ENCODE measurements at places on chromosomes 3 and 15.

GRCh38 chr3:65030847-65031463, 343.2 kb upstream of the ADAMTS9 start:
- no peak for DNase-seq

DNA sequence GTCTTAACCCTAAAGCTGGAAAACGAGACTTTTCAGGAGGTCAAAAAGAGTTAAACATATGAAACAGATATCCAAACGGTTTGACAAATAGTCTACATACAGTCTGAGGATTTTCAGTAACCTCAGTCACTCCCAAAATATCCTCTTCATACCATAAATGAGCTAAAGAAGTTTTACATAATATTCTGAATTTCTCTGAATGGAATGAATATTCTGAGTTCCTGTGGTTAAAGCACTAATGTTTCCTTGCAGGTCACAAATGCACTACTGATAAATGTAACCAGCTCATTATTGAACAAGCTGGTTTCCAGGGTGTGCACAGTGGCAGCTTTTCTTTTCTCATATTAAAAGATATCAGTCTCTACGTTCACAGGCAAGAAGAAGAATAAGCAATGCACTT, 137.4 kb upstream of the POU1F1 start:
- DNase-seq, result no peak

DNA sequence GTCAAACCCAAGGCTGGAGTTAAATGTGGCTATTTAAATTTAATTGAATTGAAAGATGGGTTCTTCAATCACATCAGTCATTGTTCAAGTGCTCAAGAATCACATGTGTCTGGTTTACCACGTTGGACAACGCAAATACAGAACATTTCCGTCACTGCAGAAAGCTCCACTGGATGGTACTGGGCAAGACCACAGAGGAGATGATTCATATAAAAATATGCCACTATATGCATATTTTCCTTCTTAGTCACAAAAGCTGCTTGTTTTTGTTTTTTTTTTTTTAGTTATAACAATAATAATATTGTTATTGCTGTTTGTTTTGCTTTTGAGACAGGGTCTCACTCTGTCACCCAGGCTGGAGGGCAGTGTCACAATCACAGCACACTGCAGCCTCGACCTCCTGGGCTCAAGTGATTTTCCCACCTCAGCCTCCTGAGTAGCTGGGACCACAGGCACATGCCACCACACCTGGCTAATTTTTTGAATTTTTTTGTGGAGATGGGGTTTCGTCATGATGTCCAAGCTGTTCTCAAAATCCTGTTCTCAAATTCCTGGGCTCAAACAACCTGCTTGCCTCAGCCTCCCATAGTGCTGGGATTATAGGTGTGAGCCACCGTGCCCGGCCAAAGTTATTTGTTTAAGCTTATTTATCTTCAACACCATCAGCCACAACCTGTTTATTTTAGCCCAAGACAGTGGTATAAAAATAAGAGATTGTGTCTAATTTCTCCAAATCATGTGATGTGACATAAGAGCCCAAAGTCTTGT, 19.4 kb downstream of the RTP3 start:
- DNase-seq, result no peak

- DNase-seq, result no peak
Measured at GRCh38 chr3:152718810-152719209, 116.1 kb upstream of the P2RY1 start.

DNA sequence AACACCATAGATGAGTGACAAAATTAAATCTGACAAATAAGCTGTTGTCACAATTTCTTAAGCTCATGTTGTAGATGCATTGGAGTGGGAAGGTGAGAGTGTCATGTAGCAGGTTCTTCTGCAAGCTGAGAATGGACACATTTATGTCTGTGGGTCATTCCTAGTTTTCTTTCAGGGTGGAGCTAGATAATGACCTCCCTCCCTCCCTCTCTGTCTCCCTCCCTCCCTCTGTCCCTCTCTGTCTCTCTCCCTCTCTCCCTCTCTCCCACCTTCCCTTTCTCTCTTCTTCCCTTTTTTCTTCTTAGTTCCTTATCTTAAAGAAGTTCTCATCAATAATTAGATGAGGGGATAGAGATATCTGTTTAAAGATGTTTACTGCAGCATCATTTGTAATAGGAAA, 36.0 kb downstream of the PXYLP1 start:
- DNase-seq, result no peak

- DNase-seq, result no peak
Measured at GRCh38 chr15:33016405-33017024, 178.0 kb downstream of the FMN1 start.

GRCh38 chr3:172855037-172855436, 104.5 kb downstream of the ECT2 start:
- DNase-seq, result no peak

- no peak for DNase-seq
Measured at GRCh38 chr3:82259994-82260393, 498.5 kb upstream of the GBE1 start.

- DNase-seq, result no peak
Measured at GRCh38 chr3:48945891-48946549, 27.4 kb downstream of the ARIH2 start.

DNA sequence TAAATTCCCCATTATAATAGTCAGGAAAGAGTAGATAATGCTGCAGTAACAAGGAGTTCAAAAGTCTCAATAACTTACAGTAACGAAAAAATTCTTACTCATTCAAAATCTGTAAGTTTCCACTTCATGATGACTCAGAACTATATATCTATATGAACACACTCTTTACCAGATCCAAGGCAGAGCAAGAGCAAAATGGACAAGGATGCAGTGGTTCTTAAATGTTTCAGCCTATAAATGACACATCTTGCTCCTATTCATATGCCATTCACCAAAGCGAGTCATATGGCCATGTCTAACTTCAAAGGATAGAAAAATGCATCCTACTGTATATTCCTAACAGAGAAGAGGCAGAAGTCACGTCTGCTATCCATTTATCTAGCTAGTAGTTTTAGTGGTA, 787.7 kb downstream of the NAALADL2 start:
- DNase-seq, result no peak

DNA sequence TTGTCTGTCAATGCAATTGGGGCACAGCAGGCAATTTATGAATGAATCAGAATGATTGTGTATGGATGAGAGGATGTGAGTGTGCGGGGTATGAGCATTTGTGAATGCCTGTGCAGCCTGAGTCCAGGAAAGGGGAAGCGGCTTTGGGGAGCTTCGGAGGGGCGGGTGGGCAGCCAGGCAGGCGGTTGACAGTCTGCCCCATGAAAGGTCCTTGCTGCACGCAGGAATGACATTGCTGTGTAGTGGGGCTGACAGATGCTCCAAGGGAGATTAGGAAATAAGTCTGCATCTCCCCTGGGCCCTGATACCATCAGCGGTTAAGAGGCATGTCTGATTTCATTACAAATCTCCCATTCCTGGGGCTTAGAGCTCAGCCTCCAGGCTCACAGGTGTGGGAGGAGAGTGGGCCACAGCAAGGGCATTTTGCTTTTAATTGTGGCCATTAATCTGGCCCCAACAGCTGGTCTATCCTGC, 26.4 kb upstream of the TSPAN3 start:
- no peak for DNase-seq

- no peak for DNase-seq
Measured at GRCh38 chr3:53346922-53347260, 452 bp downstream of the DCP1A start.
